K562 (cell line): ENCODE measurements at places on chromosomes 1 and 21.

- DNase-seq, result no peak
Observed at GRCh38 chr1:110605446-110605845, 712 bp downstream of the KCNA2 start.

GRCh38 chr1:43315481-43315880, 14.7 kb downstream of the TIE1 start:
- no peak for DNase-seq

DNA sequence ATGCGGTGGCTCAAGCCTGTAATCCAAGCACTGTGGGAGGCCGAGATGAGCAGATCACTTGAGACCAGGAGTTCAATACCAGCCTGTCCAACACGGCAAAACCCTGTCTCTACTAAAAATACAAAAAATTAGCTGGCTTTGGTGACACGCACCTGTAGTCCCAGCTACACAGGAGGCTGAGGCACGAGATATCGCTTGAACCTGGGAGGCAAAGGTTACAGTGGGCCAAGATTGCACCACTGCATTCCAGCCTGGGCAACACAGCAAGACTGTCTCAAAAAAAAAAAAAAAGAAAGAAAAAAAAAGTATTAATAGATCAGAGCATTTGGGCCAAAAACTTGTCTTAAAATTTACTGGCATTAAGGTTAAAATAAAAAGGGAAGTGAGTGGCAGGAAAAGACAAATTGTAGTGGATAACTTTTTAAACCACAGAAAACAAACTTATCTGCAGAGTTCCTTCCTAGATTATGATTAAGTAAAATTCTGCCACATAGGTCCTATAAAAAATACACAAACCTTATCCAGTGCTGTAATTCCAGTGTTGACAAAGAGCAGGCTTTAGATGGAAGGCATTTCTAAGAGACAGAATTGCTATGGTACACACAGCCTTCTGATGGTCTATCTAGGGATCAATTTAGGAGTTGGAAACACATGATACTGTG, 53.3 kb downstream of the EIF4G3 start:
- no peak for DNase-seq

DNA sequence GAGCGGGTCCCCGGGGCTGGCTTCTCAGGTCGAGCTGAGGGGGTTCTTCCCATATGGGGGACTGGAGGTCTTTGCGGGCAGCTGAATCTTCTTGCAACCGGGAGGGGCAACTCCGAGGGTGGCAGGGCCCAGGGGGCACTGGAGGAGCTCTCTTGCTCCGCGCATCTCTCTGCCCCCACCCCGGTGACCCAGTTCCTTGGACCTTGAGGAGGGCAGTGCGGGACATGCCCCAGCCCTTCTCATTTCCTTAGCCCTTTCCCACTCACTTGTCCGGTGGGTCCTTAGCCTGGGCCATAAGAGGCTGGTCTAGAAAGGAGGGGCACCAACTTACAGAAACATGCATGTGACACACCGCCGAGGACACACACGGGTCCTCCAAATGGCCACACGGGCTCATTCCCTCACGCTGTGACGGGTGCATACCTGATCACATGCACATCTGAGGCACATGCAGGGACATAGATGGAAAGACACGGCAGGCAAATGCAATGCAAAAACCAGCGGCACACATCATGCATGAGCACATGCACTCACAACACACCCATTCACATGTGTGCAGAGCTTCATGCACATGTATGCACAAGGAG, 630 bp downstream of the HPCA start:
- DNase-seq, result no peak

DNA sequence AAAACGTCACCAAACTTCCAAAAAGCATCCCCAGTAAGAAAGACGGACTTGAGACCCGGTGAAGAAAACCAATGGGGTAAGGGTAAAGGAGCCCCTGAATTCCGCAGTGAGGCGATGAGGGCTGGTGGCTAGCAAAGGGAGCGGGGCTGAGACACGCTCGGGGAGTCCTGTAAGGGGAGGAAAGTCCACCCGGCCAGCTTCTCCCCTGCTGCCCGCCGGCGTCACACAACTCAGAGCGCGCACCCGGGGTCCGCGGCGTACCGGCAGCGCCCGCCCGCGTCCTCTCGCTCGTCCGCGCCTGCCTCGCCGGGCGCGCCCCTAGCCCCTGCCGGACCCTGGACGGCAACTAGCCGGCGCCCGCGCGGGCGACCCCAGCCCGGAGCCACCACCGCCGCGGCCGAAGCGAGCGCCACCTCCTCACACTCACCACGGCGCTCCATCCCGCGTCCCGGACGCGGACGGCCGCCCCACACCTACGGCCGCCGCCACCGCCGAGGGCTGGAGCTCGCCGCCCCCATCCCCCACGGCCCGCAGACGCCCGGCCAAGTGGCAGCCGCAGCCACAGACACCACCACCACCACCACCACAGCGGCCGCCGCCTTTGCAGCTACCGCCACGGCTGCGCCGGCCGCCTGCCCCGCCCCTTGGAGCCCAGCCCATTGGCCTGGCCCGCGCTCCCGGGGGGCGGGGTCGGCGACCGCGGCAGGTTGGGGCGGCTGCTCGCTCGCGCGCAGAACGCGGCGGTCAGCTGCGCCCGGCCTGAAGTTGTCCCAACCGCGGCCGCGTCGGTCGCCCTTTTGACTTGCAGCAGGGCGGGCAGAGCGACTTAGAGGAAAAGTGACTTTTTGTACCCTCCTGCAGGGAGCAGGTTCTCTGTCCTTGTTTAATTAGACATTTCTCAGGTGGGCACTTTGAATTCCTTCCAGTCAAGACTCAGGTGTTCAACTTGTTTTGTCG, 10.0 kb upstream of the ARHGAP29 start:
- peak; percentile 91 for DNase-seq

- no peak for DNase-seq
Observed at GRCh38 chr1:162360237-162360873, 16.3 kb downstream of the SPATA46 start.

- DNase-seq, result no peak
Observed at GRCh38 chr1:24294228-24294672, 24.9 kb upstream of the GRHL3 start.

GRCh38 chr1:115239148-115239422, 99.0 kb downstream of the NGF start:
- DNase-seq, result no peak

GRCh38 chr21:45393021-45393420, 11.9 kb upstream of the COL18A1 start:
- no peak for DNase-seq

GRCh38 chr1:16938351-16939321, 16.9 kb downstream of the CROCC start:
- peak; percentile 30 for DNase-seq

GRCh38 chr1:171654942-171655745, 2.7 kb upstream of the MYOC start:
- peak; percentile 67 for DNase-seq

GRCh38 chr1:181191494-181192040, 103.1 kb downstream of the IER5 start:
- DNase-seq, result no peak

DNA sequence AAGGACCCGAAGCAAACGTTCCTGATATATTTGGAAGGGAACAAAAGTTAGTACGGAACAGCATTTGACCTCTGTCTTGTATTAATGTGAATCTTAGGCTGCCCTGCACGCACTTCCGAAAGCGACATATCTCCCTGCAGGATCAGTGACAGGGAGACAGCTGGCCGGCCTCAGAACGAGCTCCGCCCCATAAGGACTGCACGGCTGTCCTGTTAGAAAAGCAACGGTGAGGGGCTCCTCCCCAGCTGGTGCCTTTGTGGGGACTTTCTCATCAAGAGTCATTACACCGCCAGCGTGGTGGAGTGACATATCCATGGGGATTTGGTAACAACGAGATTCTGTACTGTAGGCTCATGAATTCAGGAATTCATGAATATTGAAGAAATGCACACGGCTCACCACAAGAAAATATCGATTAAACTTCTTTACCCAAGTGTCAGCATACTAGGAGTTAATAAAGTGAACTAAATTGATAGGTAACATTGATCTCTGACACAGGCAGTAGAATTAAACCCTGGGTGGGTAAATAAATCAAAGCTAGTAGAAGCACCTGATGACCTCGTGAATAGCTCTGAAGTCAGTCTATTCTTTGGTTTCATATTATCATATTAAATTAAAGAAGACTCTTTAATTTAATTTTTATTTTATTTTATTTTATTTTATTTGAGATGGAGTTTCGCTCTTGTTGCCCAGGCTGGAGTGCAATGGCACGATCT, 8.1 kb upstream of the GREM2 start:
- no peak for DNase-seq

DNA sequence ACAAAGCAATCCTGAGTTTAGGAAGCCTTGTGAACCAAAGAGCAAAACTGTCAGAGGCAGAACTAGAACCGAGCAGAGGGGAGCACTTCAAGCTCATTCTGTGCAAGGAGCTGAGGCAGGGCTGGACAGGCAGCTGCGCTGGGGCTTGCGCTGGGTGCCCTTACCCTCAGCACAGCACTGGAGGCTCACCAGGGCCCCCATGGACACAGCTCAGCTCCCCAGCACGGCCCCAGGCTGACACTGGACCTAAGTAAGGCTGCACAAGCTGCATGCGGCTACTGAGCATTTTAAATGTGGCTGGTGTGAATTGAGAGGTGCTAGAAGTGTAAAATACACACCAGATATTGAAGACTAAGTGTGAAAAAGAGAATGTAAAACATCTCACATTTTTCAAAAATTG, 22.1 kb downstream of the TMEM63A start:
- DNase-seq, result no peak

DNA sequence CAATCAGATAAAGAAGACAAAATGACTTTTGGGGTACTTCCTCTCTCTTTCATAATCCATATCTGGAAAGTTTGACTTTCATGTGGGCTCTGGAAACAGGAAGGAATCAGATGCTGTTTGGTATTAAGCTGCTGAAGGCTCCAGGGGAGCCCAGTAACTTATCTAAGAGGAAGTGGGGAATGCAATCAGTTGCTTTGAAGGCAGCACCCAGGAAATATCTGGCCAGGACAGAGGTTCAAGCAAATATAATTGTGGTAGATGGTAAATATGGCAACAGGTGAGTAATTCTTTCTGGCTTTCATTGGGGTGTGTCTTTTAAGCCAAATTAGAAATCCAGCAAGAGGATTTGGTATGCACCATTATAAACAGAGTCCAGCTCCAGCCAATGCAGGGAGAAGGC, 44.4 kb downstream of the COLGALT2 start:
- peak; percentile 50 for DNase-seq

- DNase-seq, result no peak
Observed at GRCh38 chr1:66445492-66446181, 88.3 kb upstream of the SGIP1 start.

DNA sequence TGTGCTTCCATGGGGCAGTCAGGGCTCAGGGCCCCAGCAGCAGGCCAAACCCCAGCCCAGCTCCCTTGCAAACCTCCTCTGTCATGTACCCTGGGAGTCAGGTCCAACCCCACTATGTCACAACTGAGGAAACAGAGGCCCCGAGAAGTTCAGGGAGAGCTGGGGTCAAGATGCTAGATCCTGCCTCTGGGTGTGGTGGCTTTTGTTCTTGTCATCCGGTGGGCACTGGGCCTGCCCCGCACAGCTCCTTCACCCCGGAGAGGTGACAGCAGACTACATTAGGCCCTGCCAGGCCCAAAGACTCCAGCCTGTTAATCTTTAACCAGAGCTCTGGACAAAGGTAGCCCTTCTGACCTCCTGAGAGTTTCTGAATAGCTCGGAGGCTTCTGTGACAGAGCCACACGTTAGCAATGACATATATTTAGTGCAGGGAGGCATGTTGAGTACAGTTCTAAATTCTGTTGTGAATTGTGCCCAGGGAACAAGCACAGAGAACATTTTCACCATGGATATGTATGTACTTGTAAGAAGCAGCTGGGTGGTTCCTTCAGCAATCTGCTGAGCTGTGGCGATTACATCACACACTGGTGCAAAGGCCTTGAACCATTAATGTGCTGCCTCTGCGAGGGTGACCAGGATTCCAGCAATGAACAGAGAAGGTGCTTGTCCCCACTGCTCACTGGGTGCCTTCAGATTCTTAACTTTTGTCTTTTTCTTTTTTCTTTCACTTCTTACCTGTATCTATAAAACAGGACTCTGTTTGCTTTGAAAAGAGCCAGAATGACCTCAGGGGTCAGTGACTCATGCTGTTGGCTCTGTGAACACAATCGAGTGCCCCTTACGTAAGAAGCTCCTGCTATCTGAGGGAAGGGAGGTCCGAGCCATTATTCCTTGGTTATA, 102.8 kb downstream of the RHOU start:
- DNase-seq, result peak; percentile 52

GRCh38 chr1:96980448-96980847, 258.9 kb downstream of the PTBP2 start:
- DNase-seq, result no peak

GRCh38 chr1:54984131-54984842, 3.9 kb downstream of the TMEM61 start:
- DNase-seq, result no peak

DNA sequence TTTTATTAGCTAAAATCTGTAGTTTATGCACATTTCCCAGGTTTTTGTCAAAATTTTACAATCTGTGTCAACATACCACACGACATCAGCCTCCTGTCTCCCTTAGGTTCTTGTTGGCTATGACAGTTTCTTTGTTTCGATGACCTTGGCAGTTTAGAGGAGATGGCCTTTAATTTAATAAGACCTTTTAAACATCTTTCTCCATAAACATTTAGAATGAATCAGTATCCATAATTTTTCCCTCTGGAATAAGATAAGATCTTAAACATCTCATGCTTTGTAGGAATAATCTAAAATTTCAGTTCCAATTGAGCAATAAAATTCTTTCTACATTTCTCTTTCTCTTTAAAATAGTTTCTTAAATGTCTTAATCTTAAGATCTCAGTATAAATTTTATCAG, 28.7 kb upstream of the DYRK1A start:
- no peak for DNase-seq

DNA sequence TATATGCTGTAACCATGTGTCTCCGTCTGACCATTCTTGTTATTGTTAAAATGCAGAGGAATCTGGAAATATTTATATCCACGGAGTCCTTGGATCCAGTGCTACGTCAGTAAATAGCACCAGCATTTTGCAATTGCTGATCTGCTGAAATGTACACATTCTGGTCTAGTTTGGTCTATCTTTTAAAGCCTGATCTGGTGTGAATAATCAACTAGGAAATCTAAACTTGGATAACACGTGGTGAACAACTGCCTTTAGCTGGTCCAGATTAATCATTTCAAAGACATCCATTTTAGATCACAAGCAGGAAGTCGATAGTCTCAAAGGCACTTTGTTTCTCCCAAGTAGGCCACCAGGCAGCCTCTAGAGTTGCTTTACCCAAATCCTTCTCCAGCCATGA, 32.6 kb downstream of the PDPN start:
- no peak for DNase-seq
